T-cell (primary cell): ENCODE measurements at places on chromosomes 2 and 18. TPM values are rescaled to one million over a fixed set of nuclear protein-coding genes. Genes with fewer than 3 reads are reported as not detected.
A peak's percentile ranks its signal among the peaks of the same experiment; 100 is the strongest.

- H3K4me1 ChIP-seq: peaks cover 26% of the 10 kb centered on the region
- DNase-seq: no peak
- H3K4me3 ChIP-seq: peak overlapping the region; percentile 11
- H3K27ac ChIP-seq: peak overlapping the region; percentile 93
These were observed 184.9 kb downstream of the UBE2E3 start for GRCh38 chr2:181165199-181165868.

GRCh38 chr2:67341336-67341735 is 55.8 kb upstream of the ETAA1 start:
- no peak overlapping the region for H3K4me3 ChIP-seq
- no peak overlapping the region for H3K27ac ChIP-seq
- peaks cover 2% of the 10 kb centered on the region for H3K27me3 ChIP-seq
- DNase-seq: no peak
- H3K4me1 ChIP-seq: no peaks in the 10 kb centered on the region

GRCh38 chr2:14304326-14304725 is 328.2 kb upstream of the LRATD1 start:
- no peaks in the 10 kb centered on the region for H3K36me3 ChIP-seq
- H3K4me1 ChIP-seq: no peaks in the 10 kb centered on the region
- no peak overlapping the region for H3K4me3 ChIP-seq

DNA sequence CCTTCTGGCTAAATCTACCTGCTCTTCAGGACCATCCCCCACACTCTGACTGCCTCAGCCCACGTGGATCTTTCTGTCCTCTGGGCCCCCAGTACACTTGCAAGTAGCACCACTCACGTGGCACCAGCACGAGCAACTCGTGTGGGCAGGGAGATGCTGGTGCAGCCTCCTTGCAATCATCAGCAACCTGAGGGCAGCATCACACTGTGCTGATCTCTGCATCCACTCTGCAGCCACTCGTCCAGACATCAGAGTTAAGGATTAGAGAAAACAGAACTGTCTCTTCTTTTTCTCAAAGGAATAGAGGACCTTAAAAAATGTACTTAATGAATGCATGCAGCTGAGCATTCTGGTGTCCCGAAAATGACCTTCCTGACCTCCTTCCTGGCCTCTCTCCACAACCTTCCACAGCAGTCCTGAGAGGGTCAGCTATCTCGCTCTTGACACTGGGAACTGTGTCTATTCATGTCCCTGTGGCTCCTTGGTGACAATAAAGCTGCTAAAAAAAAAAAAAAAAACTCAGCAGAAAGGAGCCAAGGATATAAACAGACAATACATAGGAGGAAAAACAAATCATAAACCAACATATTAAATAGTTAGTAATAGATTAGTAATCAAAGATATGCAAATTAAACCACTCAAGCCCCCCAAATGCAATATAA is 145.9 kb downstream of the ZBTB7C start:
- no peaks in the 10 kb centered on the region for H3K4me1 ChIP-seq
- no peaks in the 10 kb centered on the region for H3K36me3 ChIP-seq
- no peak for DNase-seq
- H3K27me3 ChIP-seq: no peaks in the 10 kb centered on the region

Gene MC5R
- total RNA-seq: not detected

- H3K27ac ChIP-seq: no peak overlapping the region
- H3K4me1 ChIP-seq: no peaks in the 10 kb centered on the region
- H3K36me3 ChIP-seq: no peaks in the 10 kb centered on the region
- no peak for DNase-seq
These were observed 379.5 kb upstream of the KLHL29 start for GRCh38 chr2:23005469-23005868.

GRCh38 chr2:144310484-144310883 is 209.4 kb downstream of the ZEB2 start:
- H3K36me3 ChIP-seq: no peaks in the 10 kb centered on the region
- no peaks in the 10 kb centered on the region for H3K27me3 ChIP-seq
- no peak overlapping the region for H3K27ac ChIP-seq
- H3K4me1 ChIP-seq: no peaks in the 10 kb centered on the region
- H3K4me3 ChIP-seq: no peak overlapping the region

- H3K4me3 ChIP-seq: no peak overlapping the region
- DNase-seq: no peak
- H3K27me3 ChIP-seq: no peaks in the 10 kb centered on the region
- H3K36me3 ChIP-seq: no peaks in the 10 kb centered on the region
- H3K4me1 ChIP-seq: no peaks in the 10 kb centered on the region
- no peak overlapping the region for H3K27ac ChIP-seq
These were observed 1278.4 kb upstream of the PIK3C3 start for GRCh38 chr18:40676668-40677067.
